ENCODE measurements at places on chromosomes 1 and 21.

- peak; percentile 84 for DNase-seq
Measured at GRCh38 chr1:53590531-53591515, 131.6 kb downstream of the DMRTB1 start.

- peak; percentile 62 for DNase-seq
Measured at GRCh38 chr1:101371259-101371658, 134.4 kb downstream of the S1PR1 start.

DNA sequence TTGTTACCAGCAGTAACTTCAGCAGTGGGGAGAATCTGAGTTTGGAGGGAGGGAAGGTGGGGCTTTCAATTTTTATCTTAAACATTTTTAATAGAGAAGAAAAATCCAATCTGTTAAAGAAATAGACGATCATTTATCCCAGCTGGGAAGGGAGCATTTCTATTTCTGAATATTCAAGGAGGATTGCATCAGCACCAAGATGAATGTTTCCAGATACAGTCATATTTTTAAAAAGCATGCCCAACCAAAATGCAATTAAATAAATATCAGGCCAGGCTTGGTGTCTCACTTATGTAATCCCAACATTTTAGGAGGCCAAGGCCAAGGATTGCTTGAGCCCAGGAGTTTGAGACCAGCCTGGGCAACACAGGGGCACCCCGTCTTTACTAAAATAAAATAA, 1.7 kb upstream of the ATP1A4 start:
- DNase-seq = peak; percentile 81

DNA sequence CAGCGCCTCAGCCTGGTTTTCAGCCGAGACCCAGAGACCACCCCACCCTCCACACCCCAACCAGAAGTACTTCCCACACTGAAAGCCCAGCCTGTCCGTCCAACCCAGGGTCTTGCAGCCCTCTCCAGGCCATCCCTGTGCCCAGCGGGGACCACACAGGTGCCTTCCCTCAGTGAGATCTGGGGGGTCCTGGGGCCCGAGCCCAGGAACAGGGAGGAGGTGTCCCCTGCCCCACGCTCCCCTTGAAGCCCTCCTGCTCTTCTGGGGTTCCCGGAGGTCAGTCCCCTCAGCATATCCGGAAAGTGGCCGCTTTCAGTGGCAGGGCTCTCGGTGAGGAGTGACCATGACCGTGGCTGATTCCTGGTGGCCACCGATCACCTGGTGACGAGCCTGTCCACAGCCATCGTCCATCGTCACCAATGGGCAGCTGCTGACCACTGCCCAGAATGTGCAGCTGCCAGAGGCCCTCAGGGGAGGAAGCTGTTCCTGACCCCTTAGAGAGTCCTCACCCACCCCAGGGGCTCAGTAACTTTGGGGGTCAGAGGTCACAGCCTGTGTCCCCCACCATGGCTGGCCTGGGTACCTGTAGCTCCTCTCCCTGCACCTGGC, 3.4 kb downstream of the TMEM240 start:
- DNase-seq = no peak

GRCh38 chr1:3786468-3787348, 9.6 kb downstream of the LRRC47 start:
- no peak for DNase-seq

GRCh38 chr1:62687421-62687902, 724 bp downstream of the DOCK7 start:
- peak; percentile 28 for DNase-seq

- no peak for DNase-seq
Measured at GRCh38 chr1:84245563-84245962, 55.9 kb upstream of the SAMD13 start.

DNA sequence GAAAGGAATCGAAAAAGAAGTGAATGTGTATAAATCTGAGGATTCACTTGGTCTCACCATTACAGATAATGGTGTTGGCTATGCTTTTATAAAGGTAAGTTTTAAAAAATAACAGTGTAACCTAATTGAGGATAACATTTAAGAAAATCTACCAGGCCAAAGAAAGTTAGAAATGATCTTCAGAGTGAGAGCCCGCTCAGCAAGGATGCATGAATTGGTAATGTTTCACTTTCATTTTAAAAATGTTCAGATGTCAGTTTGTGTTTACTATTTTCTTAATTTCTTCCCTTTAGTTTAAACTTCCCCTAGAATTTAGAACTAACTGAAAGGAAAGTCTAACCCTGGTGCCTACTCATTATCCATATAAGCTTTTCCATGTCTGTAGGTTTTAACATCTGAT, 35.0 kb downstream of the GIPC2 start:
- no peak for DNase-seq

GRCh38 chr1:228219245-228219961, 11.6 kb downstream of the OBSCN start:
- no peak for DNase-seq
